Activated T-cell treated with anti-CD3 and anti-CD28 coated beads for 24 hours (primary cell): ENCODE measurements at places on chromosomes 4 and X.

DNA sequence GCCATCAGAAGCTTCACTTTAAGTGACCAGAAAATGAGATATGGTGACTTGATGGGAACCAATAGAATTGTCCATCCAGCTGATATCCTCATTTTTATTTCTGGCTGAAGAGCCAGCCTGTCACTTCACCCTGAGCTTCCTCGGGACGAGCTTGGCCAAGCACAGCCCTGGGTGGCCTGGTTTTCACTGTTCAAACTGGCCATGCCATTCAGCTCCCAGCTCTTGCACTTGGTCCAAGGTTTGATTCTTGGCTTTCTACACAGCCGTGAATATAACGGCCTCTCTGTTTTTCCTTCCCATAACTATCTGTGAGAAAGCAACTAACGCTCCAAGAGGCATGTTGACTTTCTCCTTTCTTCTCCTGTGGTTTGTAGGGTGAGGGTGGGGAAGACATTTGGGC, 71.9 kb downstream of the LIMCH1 start:
- no peak for DNase-seq

GRCh38 chr4:28639747-28640146, 1779.1 kb downstream of the STIM2 start:
- no peak for DNase-seq

DNA sequence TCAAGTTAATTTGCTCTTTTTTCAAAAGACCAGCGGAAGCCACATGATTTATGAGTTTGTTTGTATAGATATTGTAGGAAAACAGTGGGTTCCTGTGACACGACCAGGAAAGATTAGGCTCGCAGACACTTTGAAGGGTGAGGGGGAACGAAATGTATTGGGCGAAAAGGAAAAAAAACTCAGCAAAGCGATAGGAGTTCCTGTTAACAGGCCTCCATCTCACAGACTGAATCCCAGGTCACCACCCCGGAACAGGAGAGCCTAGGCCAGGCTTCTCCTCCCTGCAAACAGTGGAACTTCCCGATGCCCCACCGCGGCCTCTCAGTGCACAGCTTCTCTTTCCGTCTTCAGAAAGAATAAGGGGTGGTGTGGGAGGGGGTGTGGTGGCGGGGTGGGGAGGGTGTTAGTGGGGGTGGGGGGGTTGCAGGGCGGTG, 181.8 kb upstream of the GPRIN3 start:
- DNase-seq = no peak

GRCh38 chr4:20386906-20387305, 135.2 kb downstream of the SLIT2 start:
- no peak for DNase-seq

- DNase-seq = no peak
These were observed 106.0 kb upstream of the AR start for GRCh38 chrX:67437821-67438220.

GRCh38 chr4:181659202-181659601, 584.0 kb upstream of the TENM3 start:
- no peak for DNase-seq

- DNase-seq = no peak
These were observed 53.5 kb downstream of the TMPRSS11F start for GRCh38 chr4:68076194-68076593.

DNA sequence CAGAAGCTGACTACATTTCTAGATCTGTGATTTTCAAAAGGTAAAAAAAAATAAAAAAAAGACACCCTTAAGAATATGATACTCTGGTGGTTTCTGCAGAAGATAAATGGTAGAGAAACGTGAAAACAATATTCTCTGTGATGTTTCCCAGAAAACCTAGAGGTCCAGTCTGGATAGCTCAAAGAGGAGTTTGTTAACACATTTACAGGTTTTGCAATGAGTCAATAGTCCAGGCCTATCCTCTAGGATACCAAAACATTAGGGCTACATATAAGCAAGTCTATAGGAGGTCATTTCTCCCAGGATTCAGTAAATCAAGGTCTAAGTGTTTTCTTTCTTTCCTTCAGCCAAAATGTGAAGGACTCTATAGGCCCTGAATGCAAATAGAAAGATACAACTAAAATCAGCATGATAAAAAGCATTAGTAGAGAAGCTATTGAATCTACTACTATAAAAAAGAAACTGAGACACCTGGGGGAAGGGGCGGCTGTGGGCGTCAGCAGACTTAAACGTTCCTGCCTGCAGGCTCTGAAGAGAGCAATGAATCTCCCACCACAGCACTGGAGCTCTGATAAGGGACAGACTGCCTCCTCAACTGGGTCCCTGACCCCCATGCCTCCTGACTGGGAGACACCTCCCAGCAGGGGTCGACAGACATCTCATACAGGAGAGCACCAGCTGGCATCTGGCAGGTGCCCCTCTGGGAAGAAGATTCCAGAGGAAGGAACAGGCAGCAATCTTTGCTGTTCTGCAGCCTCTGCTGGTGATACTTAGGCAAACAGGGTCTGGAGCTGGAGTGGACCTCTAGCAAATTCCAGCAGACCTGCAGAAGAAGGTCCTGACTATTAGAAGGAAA, 33.7 kb upstream of the SPP1 start:
- DNase-seq = no peak

GRCh38 chrX:134670134-134670924, 12.1 kb upstream of the PLAC1 start:
- no peak for DNase-seq

GRCh38 chr4:160611181-160611580, 1508.3 kb downstream of the RAPGEF2 start:
- DNase-seq = no peak

DNA sequence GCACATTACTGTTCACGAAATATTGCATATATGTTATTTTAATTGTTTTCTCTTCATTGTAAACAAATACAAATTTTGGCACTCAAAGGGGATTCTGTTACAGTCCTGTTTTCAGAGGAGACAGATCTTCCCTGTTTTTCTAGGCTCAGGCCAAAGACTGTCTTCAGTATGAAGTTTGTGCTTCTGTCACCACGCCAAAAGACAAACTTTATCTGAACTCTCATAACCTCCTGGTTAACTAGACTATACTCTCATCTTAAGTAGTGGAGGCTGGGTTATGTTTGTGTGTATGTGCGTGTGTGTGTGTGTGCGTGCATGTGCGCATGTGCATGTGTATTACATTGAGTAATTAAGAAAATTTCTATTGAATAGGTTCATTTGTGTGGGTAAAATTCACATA, 676.8 kb upstream of the HS3ST1 start:
- DNase-seq = no peak

DNA sequence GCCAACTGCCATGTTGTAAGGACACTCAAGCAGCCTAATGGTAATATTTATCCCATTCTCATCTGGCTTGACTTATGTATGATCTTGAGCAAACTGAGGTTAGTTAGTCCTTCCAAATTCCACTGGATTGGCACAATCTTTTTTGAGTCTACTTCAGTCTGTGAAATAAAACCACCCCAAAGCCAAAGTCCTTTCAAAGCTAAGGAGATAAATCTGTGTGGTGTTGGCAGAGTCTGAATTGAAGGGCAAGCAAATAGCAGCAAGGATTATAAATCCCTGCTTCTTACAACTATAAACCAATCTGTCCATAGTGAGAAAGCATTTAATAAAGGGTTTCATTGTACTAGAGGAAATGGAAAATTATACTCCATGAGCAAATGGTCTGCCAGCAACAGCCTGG, 233.9 kb upstream of the GLRA2 start:
- no peak for DNase-seq

- DNase-seq = no peak
These were observed 11.1 kb downstream of the ACSL1 start for GRCh38 chr4:184814686-184815045.

- no peak for DNase-seq
These were observed 196.3 kb upstream of the MAB21L2 start for GRCh38 chr4:150385606-150386005.

GRCh38 chr4:187849556-187850225, 145.9 kb upstream of the ZFP42 start:
- DNase-seq = no peak

DNA sequence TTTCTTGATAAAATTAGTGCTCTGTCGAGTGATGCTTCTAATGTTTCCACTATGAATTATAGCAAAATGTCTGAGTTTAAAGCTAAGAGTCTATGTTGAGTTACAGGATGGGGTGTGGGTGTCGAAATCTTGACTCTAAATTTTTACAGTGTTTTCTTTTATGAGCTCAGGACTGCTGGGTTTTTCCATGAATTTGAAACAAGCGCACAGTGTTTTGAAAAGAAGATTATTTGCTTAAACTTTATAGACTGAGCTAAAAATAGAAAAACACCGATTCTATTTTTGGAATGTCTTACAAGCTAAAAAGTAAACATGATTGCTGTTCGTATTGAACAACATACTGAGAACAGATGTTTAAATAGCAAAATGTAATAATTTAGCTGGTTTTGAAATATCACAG, 7.5 kb downstream of the PTTG2 start:
- DNase-seq = no peak

- no peak for DNase-seq
These were observed 76.1 kb downstream of the AMMECR1 start for GRCh38 chrX:110241816-110242215.

GRCh38 chr4:98572697-98573096, 85.7 kb downstream of the TSPAN5 start:
- no peak for DNase-seq

DNA sequence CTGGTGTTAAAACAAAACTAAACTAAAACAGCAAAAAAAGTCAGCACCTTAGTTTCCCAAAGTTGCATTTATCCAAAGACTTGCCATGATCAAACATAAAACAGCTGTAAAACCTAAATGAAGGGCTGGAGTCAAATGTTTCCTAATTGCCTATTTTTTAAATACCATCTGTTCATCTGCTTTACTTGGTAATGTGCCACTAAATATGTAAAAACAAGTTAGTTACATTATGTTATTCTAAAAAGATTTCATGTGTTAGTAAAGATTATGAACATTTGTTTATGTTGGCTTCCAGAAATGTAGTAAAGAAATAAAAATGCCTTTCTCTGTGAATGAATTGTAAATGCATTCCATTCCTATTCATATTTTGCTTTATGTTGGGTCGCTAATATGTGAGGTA, 977.8 kb downstream of the FSTL5 start:
- no peak for DNase-seq

- no peak for DNase-seq
These were observed at the start of gene ZNF185 for GRCh38 chrX:152897222-152898131. Gene ZNF185 (plus strand): TSS chrX:152898067. CDS start chrX:152914490, 16,423 bp downstream.

DNA sequence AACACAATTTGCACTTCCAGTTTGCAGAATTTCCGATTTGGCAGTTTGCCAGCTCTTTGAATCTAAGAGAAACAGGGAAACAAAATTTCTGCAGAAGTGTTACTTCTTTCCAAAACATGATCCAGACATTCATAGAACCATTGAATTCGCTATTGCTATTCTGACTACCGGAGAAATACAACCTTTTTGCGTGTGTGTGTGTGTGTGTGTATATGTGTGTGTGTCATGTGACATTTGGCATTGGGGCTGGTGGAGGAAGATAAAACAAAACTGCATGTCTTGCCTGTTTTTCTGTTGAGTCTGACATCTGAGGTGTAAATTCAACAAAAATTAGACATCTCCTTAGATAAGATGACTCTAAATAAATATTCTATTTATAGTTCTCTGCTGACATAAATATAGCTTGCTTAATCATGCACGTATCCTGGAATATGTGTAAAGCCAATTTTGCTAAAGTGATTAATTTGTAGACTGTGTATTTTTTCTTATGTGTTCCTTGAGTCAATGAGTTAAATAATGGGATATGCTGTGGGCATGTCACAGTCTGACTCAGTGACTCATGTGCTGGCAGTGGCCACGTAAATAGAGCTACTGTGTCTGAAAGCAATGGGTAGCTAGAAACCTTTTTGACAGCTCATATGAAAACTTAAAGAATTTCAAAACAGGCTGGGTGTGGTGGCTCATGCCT, 98.9 kb downstream of the HPGD start:
- no peak for DNase-seq

- no peak for DNase-seq
These were observed 32.8 kb downstream of the ABCE1 start for GRCh38 chr4:145130788-145131399.

GRCh38 chrX:16958356-16958755, 11.9 kb downstream of the REPS2 start:
- no peak for DNase-seq

GRCh38 chr4:14965071-14965470, 37.2 kb upstream of the CPEB2 start:
- DNase-seq = no peak

GRCh38 chrX:46953137-46953527, 40.9 kb downstream of the JADE3 start:
- DNase-seq = no peak

DNA sequence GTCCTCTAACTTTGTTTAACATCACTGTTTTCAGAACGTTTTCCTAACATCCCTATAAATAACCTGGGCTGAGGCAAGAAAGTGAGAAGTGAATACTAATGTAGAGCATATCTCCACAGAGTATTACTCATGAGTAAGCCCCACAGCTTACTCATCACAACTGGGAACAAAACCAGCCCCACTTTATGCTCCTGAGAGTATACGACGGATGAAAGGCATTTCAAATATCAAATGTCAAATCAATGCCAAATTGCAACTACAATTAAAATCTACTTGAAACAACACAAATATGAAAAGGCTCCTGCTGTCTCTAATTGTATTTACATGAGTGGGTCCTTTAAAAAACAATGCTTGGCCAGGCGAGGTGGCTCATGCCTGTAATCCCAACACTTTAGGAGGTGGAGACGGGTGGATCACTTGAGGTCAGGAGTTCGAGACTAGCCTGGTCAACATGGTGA, 41.2 kb downstream of the SH3RF1 start:
- no peak for DNase-seq

DNA sequence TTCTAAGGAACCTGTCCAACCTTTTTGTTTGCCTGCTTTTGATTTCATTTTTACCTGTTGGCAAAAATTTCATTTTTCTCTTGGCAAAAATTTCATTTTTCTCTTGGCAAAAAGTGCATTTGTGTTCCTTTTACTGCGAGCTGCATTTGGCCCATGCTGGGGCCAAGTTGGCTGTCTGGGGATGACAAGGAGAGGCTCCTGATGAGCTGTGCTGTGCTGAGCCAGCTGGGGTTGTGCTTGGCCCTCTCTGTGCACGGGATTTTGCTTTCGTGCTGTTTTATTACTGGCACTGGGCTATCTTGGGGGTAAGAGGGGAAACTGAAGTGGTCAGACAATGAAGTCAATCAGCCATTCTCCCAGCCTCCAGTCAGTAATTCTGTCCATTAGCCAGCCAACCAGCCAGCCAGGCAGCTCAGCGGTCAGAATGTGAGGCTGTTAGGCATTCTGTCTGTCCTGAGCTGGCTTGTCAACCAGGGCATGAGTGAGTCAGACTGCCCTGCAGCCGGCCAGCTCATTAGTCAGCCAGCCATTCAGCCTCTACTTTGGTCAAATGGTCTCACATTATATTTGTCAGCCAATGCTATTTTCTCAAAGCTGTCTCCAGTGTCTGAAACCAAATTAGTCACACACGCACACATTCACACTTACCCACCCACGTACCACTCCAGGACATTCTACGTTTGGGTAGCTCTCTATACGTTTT, 56.9 kb upstream of the PRPS1 start:
- no peak for DNase-seq

DNA sequence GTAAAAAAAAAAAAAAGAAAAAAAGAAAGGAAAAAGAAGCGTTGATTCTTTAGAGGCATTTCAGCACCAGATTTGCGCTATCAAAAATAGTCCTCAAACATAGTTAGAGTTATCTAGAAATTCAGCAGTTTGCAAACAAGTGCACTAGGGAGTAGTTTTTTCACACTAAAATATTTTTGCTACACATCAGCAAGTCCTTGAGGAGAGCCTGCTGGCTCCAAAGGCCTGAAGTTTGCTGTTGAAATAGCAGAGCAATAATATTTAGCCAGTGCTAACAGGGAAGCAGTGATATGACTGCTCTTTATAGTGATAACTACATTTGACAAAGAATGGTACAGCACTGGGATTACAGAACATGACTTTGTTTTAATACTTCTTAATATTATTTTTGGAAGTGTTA, 472.2 kb downstream of the PCDH7 start:
- DNase-seq = no peak
